ENCODE measurements at places on chromosomes 7 and 10.

GRCh38 chr7:155765458-155765857 is 46.8 kb downstream of the SHH start:
- DNase-seq: no peak

DNA sequence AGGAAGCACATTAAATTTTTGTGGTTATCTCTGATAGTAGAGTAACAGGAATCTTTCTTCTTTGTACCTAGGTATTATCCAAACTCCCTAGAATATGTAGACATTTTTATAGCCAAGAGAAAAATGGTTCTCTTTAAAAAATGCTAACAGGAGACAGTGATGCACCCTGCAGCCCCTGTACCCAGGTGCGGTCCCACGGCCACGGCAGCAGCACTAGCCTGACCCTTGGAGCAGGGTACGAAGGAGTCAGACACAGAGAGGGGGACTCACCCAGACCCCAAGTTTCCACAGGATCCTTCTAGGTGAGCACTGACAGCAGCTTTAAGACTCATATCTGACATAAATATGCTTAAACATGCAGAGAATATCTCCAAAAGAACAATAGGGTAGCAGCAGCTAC is 60.4 kb downstream of the NUDCD3 start:
- no peak for DNase-seq

GRCh38 chr10:95181726-95182125 is 12.3 kb upstream of the ACSM6 start:
- no peak for DNase-seq

DNA sequence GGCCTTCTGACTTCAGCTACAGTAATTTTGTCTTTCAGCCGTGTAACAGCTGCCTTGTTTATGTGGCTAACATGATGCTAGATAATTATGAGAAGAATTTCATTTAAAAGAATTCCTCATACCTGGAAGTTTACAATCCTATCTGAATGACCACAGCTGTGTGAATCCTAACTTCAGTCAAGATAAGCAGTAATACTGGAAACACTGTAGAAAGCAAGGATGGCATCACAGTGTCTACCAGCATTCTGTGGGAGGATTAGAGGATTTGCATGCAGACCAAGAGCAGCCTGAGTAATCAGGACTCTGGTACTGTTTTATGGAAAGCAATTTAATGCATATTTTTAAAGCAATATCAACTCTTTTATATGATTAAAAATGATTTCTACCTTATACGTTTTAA is 282.4 kb downstream of the EXOC4 start:
- DNase-seq: no peak

- DNase-seq: no peak
Observed at GRCh38 chr7:138891446-138891810, 89.8 kb downstream of the KIAA1549 start.

GRCh38 chr7:151442776-151443496 is 3.0 kb upstream of the CRYGN start:
- DNase-seq: no peak

DNA sequence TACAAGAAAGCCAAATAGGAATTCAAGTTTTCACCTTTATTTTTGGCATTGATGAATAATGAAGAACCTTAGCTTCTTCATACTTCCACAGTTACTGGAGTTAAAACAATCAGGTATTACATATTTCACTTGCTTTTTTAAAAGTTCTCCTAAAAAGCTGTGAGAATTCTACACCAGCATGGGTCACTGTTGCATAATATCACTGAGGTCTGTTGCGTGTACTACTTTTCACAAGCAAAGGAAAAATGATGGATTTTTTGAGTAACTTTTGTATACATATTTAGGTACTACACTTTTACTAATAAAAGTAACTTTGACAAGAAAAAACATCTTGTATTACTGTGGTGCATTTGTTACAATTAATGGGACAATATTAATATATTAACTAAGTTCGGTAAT is 15.2 kb downstream of the FAM24B start:
- DNase-seq: no peak

GRCh38 chr10:43138757-43139241 is 554 bp downstream of the CSGALNACT2 start:
- DNase-seq: no peak

DNA sequence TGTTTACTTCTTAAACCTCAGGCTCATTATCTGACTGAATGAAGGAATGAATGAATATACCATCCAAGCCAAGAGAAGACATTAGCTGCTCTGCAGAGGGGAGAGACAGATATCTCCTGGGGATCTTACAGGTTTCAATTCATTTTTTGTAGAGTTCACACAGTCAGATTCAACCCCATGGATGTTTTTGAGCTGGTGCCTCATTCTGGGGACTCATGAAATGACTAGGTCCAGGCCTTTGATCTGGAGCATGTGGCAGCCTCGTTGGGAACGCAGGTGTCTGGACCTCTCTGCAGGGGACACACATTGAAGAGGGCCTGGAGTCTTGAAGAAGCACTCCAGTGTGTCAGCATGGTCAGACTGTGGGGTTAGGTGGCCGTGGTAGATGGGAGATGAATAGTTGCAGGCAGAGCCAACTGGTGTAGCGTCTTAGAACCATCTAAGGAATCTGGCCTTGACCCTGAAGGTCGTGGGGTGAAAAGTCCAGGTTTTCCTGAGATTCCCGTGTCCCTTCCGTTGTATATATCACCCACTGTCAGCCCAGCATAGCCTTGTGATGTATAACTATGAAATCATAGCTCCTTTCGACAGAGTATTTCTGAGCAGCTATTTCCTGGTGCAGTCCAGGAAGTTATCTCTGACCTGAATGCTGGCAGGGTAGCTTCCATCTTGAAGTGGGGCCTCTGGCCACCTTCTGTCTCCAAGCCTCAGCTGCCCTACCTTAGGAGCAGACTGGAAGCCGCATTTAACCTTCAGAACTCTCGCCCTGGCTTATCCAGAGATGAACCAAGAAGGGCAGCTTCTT is 22.3 kb downstream of the BTBD16 start:
- no peak for DNase-seq

GRCh38 chr7:36023033-36023560 is 130.0 kb upstream of the EEPD1 start:
- DNase-seq: no peak

- peak; percentile 49 for DNase-seq
Observed at GRCh38 chr7:26787701-26788100, 76.7 kb downstream of the SKAP2 start.

- DNase-seq: no peak
Observed at GRCh38 chr10:42809676-42810075, 27.1 kb downstream of the BMS1 start.

DNA sequence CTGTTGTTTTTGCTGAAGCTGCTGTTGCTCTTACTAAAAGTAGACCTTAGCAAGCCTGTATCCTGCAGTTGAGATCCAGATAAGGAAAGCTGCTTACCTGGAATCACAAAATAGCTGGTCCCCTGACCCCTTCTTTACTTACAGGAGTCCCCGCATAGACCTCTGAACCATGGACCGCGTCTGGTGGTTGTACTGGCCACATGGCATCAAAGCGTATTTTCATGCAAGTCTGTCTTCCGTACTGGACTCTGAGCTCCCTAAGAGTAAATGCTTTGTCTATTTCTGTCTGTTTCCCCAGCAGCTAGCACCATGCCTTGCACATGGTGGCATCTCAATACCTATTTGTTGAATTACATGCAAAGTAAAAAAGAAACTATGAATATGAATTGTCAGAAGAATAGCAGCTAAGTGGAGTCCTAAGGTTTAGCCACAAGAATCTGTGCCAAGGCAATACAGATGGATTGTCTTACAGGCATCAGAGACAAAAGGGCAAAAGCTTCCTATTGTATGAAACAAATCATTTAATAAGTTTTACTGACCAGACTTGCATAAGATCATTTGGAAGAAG is 159.2 kb downstream of the PAXIP1 start:
- DNase-seq: no peak

DNA sequence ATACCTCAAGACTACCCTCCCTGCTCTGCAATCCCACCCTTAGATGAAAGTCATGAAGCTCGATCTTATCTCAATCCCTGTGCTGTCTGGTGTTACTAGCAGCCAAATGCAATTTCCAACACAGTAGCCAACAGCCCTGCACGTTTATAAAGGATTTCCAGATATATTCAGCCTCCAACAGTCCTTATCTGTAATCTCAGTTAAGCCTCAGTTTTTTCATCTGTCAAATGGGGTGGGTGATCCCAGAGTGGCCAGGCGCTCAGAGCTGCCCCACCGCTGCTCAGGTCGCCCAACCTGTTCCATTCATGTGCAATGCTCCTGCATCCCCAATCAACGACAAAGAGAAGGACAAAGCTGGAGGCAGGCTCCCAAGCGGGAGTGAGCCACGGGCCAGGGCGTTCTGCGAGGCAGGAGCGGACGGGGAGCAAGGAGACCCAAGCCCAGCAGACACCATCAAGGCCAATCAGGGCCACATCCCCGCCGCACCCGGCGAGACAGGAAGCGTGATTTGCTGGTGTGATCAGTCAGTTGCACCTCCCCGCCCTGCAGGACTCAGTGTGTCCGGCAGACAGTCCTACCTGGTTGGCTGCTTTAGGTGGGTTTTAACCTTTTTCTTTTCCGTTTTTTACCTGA is 19.7 kb downstream of the PDGFA start:
- no peak for DNase-seq

DNA sequence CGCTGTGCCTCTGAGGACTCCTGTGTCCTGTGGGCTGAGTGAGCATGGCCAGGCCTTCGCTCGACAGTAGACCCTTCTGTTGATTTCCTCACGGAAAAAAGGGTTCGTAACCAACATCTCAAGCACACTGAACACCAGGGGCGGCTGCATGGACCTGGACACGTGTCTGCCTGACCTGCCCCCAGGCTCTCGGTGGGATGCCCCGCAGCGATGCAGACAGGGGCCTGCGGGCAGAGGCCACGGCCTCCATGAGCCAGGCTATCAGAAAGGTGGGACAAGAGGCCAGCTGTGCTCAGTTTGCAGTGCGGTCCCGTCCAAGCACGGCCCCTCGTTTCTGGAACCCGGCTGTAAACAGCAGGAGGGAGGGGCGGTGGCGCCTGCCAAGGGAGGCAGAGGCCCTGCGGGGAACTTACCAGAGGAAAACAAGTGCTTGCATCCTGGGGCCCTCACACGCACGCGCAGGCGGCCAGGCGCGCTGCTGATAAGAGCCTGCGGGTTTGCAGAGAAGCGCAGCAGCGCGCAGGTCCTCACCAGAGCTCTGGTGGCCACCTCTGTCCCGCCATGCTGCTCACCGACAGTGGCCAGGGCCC is 10.6 kb downstream of the GPR146 start:
- peak; percentile 10 for DNase-seq

GRCh38 chr7:48285373-48285772 is 114.1 kb downstream of the ABCA13 start:
- no peak for DNase-seq

DNA sequence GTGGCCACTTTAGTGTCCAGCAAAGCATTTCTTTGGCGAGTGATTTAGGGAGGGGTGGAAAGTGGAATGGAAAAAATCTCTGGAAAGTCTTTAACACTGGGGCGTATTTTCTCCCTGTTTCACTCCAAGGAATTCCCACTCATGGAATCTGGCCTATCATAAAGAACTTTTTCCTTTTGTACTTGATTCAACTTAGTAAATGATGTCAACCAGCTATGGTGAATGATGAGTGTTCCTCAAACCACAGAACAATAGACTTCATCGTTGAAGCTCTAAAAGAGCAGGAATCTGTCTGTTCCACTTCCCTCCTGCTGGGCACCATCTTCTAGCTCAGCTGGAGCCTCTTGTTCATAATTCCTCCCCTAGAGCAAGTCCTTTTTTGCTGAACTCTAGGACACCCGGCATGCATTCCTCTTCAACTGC is 66.5 kb downstream of the EPDR1 start:
- DNase-seq: no peak

DNA sequence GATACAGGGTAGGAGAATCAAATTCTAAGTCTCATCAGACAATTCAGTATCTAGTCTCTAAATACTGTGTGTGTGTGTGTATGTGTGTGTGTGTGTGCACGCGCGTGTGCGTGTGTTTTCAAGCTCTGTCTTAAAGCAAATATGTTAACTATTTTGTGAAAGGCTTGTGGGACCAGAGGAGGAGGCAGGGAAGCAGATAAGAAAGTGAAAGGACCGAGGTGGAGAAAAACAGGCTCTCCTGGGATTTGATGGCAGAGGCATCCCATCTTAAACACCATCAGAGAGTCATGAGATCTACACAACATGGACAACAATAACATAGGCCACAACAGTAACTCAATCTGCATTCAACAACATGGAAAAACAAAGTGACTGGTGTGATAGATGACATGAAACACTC is 67.1 kb downstream of the PIP4K2A start:
- DNase-seq: no peak

DNA sequence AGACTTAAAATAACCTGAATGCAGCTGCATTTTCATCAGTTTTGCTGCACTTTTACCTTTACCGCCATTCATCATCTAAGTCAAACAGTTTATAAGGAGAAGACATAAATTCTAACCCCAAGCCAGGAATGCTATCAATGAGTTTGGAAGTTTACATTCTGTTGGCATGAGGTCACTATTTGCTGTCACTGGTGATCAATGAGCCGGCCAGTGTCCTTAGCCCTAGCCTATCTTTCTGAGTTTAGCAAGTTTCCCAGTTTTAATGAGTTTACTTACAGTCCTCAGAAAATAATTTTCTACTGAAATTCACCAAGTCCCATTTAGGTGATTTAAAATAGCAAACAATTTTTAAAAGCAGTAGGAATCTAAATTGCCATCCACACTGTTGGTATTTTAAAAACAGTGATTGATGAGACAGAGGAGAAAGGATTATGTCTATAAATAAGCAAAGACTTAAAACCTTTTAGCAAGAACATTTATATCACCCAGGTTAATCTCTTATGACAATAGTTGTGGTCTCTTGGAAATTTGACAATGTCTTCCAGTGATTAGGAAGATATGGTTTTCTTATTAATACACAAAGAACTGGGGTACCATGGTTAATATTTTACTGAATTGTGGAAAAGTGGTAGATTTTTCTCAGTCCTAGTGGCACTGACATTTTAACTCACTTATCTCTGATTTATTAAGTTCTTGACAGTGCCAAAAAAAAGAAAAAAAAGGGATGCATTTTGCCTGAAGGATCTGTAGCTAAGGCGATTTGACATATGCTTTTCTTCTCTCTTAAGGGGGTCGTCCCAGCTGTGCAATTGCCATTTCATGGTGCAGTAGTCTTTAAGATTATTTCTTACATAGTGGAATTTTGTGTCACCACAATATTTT is 443.4 kb upstream of the ANKRD30A start:
- no peak for DNase-seq

- no peak for DNase-seq
Observed at GRCh38 chr10:116469437-116469836, 41.8 kb downstream of the PNLIPRP3 start.

- no peak for DNase-seq
Observed at GRCh38 chr10:110544958-110545537, 22.4 kb upstream of the SMC3 start.

GRCh38 chr10:133224756-133225372 is 5.2 kb upstream of the UTF1 start:
- no peak for DNase-seq

- no peak for DNase-seq
Observed at GRCh38 chr10:17984056-17984455, 32.3 kb downstream of the SLC39A12 start.

DNA sequence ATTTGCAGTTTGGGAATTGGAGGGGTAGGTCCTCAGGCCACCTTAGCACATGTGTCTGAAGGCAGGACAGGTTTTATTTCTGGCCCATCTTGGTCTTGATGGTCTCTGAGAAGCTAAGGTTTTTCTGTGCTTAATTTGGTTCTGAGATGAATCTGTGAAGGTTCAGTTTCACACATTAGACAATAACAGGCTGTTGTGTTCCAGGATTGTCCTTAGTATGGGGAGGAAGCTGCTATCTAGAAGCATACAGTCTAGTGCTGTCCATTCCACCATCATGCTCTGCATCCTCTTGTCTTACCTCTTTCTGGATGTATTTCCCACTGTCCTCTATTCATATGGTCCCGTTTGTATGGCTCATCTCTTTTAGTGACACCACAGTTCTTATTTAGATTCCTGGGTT is 7.1 kb downstream of the UBE2D1 start:
- DNase-seq: no peak
